ENCODE measurements at places on chromosomes 2 and 18.

- no peak for DNase-seq
Measured at GRCh38 chr2:119947535-119947934, 65.3 kb upstream of the EPB41L5 start.

DNA sequence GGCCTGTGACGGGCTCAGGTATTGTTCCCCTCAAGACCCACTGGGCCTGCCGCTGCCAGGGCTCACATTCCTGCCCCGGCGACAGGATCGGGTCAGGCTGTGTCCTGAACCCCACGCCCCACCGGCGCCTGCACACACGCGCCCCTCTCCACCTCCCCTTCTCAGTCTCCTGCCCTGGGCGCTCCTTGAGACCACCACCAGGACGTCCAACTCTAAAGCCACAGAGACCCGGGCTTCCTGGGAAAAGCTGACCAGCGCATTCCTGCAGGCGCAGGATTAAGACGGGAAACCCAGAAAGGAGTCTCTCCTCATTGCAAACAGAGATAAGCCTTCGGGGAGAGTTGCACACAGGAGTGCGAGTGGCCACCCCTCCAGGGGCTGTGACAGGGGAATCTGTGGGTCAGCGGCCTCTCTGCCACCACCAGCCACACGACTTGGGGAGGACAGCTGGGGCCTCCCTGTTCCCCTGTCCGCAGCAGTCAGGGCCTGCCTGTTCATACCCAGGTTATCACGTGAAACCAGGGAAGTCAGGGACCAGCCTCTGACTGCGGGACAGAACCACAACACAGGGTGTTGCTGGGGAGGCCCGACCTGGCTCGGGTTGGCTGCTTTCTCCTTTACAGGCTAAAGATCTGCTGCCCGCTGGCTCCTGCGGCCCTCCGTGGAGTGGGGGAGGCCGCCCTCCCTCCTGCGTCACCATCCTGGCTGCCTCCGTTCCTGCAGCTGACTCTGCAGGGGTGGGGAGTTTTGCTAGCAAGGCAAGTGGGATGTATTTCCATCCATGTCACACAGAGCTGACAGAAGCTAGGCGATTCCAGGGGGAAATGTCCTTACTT, 88.8 kb downstream of the ZCCHC2 start:
- DNase-seq = no peak

DNA sequence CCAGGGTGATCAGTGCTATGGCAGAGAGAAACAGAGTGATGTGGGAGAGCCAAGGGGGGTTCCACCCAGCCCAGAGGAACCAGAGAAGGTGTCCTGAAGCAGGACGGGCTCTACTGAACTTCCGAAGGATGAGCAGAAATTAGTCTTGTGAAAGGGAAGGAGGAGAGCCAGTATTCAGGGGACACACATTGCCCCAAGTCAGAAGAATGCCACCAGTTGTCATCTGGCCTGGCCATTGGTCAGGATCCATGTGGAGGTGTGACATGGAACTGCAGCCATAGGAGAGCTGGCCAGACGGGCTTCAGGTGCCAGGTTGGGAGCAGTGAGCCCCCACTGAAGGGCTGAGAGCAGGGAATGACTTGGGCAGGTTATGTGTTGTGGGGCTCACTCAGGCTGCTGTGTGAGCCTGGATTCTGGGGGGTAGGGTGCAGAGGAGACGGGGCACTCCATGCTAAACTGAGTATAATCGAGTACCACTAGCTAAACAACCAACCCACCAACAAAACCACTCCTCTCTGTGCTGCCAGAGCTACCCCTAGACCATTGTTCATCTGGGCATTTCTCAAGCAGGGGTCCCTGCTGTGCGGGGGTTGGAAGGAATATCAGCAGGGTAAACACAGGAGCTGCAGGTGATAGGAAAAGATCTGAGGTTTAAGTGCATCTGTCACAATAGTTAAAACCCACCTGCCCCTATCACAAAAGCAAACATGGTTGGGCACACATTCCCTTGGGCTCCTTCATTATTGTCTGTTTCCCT, 25.3 kb downstream of the MARCO start:
- DNase-seq = no peak

GRCh38 chr18:3346487-3346886, 84.6 kb downstream of the MYL12B start:
- no peak for DNase-seq

GRCh38 chr2:45833968-45834344, 182.5 kb downstream of the PRKCE start:
- no peak for DNase-seq

GRCh38 chr18:28079883-28080282, 97.0 kb downstream of the CDH2 start:
- DNase-seq = no peak

GRCh38 chr2:231542136-231542535, 11.9 kb upstream of the NMUR1 start:
- no peak for DNase-seq

DNA sequence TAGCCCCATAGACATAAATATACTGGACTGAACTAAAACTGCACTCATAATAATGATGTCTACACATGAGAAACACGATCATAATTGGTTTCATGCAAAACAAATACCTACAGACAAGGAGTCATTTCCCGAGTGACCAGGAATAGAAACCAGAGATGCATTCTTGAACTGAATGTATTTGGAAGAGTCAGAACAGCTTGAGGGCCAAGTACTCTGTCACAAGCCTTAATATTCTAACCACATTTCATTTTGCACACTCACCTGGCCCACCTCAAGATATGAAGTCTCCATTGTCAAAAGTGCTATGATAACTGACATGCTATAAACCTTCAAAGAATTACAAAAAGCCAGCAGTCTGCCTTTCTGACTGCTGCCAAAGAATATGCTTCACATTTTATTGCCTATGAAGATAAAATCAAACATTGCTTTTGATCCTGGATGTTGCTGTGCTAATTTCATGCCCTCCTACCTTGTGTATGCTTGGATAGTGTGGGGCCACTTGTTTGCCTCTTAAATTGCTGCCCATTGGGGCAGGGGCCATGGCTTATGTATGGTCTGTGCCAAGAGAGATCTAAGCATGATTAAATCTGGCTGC, 18.9 kb upstream of the ASAP2 start:
- DNase-seq = no peak

DNA sequence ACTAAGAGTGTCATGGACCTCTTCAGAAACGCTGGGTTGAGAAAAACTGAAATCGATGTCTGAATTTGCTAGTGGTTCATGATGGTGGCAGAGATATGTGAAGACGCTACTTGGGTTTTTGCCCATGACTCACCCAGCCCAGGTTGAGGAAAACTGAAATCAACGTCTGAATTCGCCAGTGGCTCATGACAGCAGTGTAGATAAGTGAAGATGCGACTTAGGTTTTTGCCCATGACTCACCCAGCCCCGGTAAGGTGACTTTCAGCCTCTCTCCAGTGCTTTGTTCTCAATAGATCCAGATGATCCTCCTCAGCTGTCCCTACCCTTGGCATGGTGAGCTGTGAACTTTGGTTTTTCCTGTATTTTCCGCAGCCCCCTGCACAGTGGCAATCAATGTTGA, 105.3 kb upstream of the SIX3 start:
- DNase-seq = peak; percentile 13

DNA sequence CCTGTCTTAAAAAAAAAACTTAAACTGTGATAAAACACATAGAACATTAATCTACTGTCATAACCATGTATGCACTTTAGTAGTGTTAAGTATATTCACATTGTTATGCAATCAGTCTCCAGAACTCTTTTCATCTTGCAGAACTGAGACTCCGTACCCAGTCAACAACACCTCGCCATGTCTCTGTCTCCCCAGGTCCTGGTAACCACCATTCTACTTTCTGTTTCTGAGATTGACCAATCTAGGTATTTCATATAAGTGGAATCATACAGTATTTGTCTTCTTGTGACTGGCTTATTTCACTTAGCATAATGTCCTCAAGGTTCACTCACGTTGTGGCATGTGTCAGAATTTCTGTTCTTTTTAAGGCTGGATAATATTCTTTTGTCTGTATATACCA, 290.8 kb upstream of the CXCR4 start:
- no peak for DNase-seq

- DNase-seq = peak; percentile 70
Measured at GRCh38 chr2:96554293-96555145, 18.0 kb downstream of the ARID5A start.

GRCh38 chr2:204468746-204469429, 76.4 kb upstream of the PARD3B start:
- DNase-seq = no peak

- DNase-seq = no peak
Measured at GRCh38 chr2:169221745-169222369, 140.5 kb downstream of the LRP2 start.

DNA sequence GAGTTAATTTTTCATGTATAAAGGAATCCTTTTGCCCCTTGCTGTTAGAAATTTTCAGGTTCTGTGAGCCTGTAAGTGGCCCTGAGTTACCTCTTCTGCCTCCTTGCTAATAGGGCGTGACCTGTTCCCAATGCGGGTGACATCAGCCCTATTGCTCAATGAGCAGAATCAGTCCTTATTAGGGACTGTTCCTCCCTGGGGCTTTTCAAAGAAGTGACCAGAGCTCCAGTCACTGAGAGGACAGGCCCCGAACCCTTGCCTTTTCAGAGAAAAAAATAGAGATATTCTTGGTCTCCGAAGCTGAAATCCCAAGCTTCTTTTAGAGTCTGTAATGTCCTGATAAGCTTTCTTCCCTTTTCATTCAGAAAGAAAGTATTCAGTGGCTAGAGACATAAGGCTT, 8.2 kb upstream of the APOB start:
- no peak for DNase-seq

GRCh38 chr2:205682239-205682970, at the start of gene NRP2:
Gene NRP2 (plus strand): TSS chr2:205682501. CDS start chr2:205683291, 790 bp downstream.
- peak; percentile 72 for DNase-seq

GRCh38 chr2:241945311-241945710, 75.8 kb downstream of the RTP5 start:
- DNase-seq = no peak

- DNase-seq = no peak
Measured at GRCh38 chr2:197308585-197308984, 2.0 kb downstream of the ANKRD44 start.

GRCh38 chr2:155372969-155373368, 674.5 kb downstream of the KCNJ3 start:
- DNase-seq = no peak

GRCh38 chr18:38368246-38368645, 802.6 kb upstream of the CELF4 start:
- no peak for DNase-seq

DNA sequence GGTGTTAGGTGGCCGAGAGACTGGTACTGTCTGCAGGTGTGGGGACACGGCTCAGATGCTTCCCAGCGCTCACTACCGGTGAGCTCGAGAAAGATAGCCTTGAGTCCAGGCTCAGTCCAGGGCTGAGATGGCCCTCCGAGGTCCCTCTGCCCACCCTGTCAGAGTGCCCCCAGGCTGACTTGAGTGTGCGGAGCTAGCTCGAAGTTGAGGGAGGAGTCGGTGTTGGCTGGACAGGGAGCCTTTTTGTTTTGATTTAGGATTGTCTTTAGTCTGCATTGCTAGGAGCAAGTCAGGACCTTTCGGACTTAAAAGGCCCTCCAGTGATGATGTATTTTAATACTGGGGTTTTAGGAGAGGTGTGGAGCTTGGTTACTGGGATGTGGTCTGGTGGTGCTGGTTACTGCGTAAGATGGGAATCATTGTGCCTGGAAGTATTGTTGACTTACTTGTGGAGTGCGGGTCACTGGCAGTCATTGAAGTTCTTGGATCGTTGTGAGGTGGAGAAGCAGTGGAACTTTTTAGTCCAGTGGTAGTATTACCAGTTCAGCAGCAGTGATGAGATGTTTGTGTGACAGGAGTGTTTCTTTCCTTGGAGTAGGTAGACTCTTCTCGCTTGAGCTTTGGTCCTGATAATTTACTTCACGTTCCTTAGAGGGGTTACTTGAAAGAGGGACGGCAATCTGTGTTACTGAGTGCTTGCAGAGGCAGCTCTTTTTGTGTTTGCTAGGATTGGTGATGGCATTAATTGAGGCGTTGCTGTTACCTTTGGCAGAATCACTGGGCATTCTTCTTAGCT, 633 bp downstream of the KIAA1328 start:
- no peak for DNase-seq

- no peak for DNase-seq
Measured at GRCh38 chr2:59084326-59084725, 843.2 kb upstream of the FANCL start.

DNA sequence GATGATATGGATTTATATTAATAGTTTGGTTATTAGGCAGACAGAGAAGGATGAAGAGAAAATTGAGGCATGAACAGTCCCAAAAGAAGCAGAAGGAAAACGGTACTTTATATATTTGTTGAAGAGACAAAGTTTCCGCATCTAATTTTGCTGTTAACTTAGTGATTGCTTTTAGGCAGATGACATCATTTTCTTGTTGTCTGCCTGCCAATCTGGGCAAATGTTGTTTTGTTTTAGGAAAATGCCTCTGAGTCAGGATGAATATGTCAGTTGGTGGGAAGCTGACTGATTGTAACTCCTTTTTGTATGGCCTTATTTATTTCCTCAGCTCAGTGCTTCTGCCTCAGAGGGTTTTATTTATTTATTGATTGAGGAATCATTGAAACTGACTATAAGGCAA, 52.5 kb upstream of the CAVIN2 start:
- no peak for DNase-seq

DNA sequence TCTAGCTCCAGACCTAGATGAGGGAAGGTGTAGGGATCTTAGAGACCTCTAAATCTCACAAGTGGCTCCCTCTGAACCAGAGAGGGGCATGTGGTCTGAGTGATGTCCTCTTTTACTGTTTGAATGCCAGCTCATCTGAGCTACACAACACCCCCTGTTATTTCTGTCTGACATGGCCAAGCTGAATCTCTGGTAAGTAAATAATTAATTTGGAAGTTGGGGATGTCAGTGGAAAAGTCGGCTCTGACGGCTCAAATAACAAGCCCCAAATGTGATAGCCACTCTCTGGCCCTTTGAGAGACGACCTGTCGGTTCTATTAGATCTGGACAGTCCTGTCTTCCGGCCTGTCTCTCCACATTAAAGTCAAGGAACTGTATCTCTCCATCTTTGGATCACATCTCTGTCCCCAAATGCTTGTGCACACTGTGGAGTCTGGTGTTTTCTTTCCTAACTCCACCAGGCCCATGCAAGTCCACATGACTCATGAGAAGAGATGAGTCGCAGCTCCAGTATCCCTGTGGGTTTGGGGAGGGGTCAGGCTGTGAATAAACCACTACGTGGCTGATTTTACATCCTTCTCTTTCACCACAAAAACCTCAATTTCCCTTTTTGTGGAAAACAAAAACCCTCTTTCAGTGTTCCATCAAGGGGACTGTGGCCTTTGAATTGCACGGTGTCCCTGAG, 52.5 kb downstream of the SETBP1 start:
- DNase-seq = peak; percentile 25

DNA sequence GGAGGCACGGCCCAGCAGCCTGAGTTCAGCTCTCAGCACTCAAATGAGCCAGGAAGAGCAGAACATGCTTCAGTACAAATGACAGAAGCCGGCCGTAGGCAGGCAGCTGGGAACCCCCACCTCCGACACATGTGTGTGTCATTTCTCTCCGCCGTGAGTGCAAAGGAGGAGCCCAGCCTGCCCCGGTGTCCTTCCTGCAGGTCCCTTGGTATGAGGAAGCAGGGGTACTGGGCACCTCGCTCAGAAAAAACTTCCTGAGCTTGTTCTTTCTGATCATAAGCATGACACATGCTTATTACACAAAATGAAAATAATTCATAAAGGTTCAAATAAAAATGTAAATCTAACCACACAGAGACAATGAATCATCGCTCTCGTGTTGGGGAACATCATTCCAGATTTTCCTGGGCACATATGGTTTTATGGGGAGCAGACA, 35.3 kb downstream of the KCNF1 start:
- DNase-seq = no peak

GRCh38 chr2:223538920-223539440, 63.2 kb downstream of the SCG2 start:
- no peak for DNase-seq

GRCh38 chr18:75256376-75256775, 45.8 kb downstream of the TSHZ1 start:
- no peak for DNase-seq

- peak; percentile 34 for DNase-seq
Measured at GRCh38 chr2:110865188-110865587, 132.8 kb downstream of the ACOXL start.

All from activated CD4-positive, alpha-beta T cell treated with anti-CD3 and anti-CD28 coated beads, Interleukin-2, amount 10 ng/mL, durations not matched to agents 7 days and 5 days (primary cell).